ENCODE measurements at places on chromosomes 5 and 9.

GRCh38 chr5:126857472-126858410 is 80.8 kb downstream of the LMNB1 start:
- DNase-seq, result no peak

DNA sequence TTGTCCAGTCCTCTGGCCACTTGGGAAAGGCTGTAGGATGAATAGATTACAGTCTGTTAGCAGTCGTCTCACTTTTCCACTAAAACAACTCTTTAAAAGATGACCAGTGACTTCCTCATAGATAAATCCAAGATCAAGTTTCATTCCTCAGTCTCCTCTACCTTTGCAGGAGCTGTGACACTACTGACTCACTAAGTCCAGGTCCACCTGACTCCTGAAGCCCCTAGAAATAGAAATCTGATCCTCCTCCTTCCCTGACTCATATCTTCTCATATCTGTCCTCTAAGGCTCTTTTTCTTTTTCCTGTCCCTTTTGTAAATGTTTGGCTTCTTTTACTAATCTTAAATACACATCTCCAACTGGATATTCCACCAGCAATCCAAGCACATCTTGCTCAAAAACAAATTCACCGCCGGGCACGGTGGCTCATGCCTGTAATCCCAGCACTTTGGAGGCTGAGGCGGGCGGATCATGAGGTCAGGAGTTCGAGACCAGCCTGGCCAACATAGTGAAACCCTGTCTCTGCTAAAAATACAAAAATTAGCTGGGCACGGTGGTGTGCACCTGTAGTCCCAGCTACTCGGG is 2.6 kb downstream of the CCDC125 start:
- no peak for DNase-seq

DNA sequence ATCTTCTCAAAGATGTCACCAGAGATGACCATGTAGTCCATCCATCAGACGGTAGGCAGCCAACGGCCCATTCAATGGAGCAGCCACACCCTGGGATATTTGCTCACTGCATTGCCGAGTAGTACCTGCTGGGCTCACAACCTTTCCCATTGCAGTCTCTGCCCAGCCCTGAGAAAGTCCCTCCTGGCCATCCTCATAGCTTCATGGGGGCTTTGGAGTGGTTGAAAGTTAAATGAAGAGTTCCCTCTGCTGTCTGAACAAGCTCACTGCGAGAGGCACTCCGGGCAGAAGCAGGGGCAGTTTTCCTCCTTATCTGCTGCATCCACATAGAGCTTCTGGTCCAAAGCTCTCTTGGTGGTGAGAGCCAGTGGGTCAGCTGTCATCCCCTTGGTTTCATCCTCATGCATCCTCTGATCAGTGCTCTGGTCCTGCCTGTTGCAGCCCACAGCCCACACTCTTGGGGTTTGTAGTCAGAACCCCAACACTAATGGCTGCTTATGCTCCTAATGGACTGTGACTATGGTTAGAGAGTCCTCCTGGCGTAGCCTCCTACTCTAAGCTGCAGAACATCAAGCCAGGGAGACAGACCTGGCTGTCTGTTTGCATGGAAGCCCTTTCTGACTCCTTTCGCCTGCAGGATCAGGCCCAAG is 23.3 kb downstream of the TNFSF8 start:
- DNase-seq, result peak; percentile 47

- DNase-seq, result no peak
These were observed 814.2 kb upstream of the ZNF608 start for GRCh38 chr5:125560476-125561225.

GRCh38 chr5:61177716-61178115 is 15.4 kb upstream of the SMIM15 start:
- DNase-seq, result no peak

DNA sequence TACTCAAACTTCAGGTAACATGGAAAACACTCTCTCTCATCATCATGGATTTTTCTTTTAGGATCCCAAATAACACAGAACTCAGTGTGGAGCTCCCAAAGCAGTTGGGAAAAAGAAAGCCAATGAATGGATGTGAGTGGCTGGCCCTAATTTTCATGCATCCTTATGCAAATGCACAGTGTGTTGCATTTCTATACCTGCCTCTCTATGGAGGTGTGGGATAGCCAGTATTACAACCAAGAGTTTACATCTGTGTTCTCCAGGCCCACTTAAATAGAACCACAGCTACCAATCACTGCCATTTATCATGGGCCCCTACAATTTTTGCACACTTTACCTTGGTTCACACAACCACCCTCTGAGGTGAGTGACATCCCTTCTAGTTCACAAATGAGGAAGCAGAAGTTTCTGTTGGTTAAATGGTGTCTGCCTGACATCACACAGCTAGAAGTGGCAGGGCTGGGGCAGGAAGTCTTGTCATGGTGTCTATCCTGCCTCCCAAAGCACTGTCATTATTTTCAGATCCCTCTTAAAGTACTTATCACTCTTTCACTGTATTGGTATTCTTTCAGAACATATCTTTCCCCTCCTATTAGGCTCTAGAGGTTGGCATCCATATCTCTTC is 17.3 kb downstream of the MAMDC2 start:
- DNase-seq, result no peak

- no peak for DNase-seq
These were observed 246.9 kb upstream of the GAS1 start for GRCh38 chr9:87193925-87194868.

GRCh38 chr9:121717141-121717991 is 65.9 kb downstream of the DAB2IP start:
- DNase-seq, result no peak

DNA sequence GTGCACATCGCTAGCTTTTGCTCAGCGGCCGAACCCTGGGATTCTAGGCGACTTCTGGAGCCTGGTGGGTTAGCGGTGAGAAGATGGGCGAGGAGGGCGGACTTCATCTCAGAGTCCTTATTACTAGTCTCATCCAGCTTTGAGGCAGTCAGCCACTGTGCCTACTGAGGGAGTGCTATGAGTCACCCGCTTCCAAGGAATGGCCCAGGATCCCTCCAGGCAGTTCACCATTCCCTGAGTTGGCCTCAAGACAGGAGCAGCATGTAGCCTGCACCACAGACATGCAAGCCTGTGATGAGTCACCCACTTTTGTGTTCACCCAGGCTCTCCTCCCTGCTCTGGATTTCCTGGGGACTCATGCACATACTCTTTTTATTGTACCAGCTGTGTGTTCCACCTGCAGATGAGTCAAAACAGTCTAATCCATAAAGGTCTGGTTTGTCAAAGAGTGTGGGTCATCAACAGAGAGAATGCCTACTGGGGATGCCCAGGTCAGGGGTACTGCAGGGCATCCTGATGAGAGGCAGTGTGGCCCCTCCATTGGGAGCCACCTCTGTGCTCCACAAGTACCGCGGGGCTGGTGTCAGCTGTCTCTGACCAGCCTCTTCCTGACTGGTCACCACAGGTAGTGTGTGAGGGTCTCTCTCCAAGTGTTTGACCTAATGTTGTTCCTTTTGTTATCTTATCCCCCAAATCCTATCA is 20.2 kb downstream of the SLC22A5 start:
- no peak for DNase-seq

DNA sequence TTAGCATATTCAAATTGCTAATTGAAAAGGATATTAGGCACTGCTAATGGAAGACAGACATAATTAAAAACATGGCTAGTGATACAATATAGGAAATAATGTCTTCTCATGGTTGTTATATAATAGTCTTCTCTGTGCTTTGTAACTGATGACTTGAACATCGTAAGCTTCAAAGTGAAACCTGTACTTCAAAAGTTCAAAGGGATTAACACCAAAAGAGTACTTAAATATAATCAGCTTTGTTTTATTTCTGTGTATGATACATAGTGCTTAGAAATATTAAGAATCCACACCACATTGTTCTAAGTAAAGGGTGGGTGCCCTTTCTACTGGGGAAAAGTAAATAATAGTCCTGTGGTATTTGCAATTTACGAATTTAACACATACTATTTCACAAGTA is 75.4 kb upstream of the ITGA1 start:
- no peak for DNase-seq

GRCh38 chr5:163445345-163445744 is 8.0 kb downstream of the CCNG1 start:
- DNase-seq, result no peak

DNA sequence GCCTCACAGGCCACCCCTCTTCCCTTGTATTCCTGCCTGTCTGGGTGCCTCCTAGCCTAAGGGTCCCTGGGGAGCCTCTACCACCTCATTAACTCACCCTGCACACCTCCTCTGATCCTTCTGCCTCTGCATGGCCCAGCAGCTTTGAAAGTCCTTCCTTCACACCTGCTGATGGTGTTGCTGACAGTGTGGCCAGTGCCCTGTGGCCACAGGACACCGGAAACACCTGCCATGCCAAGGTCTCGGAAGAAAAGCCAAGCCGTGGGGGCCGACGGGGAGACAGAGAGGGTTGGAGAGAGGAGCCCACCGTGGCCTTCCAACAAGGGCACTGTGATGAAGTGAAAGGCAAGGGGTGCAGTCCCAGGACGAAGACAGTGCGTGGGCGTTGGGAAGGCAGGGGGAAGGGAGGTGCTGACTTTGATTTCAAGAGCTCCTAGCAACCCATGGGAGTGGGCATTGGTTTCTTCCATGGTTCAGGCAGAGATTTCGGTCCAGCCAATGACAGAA is 4.1 kb downstream of the BTNL9 start:
- DNase-seq, result no peak

GRCh38 chr9:136868644-136869043 is 2.5 kb upstream of the EDF1 start:
- no peak for DNase-seq

- no peak for DNase-seq
These were observed 44.2 kb downstream of the SH3PXD2B start for GRCh38 chr5:172410160-172410559.

GRCh38 chr9:75487856-75488718 is 399.8 kb downstream of the OSTF1 start:
- no peak for DNase-seq

- DNase-seq, result no peak
These were observed 3.0 kb upstream of the CDX1 start for GRCh38 chr5:150163547-150164059.

DNA sequence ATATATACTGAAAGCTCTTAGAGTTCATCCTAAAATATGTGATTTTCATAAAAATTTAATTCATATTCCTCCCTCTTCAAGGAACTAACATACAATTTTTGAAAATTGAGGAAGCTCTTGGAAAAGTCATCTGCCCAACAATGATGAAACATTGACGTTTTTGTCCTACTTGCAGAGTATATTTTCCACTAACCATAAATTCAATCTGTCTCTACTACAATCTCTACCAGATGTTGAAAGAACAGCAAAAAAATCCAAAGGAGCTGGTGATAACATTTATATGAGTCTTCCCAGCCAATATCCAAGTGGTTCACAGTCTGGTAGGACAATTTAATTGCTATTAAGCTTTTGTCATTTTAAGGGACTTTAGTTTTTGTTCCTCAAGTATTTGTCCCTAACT is 81.1 kb upstream of the NR3C1 start:
- DNase-seq, result no peak

GRCh38 chr5:65186646-65187227 is 295.0 kb downstream of the ADAMTS6 start:
- no peak for DNase-seq

DNA sequence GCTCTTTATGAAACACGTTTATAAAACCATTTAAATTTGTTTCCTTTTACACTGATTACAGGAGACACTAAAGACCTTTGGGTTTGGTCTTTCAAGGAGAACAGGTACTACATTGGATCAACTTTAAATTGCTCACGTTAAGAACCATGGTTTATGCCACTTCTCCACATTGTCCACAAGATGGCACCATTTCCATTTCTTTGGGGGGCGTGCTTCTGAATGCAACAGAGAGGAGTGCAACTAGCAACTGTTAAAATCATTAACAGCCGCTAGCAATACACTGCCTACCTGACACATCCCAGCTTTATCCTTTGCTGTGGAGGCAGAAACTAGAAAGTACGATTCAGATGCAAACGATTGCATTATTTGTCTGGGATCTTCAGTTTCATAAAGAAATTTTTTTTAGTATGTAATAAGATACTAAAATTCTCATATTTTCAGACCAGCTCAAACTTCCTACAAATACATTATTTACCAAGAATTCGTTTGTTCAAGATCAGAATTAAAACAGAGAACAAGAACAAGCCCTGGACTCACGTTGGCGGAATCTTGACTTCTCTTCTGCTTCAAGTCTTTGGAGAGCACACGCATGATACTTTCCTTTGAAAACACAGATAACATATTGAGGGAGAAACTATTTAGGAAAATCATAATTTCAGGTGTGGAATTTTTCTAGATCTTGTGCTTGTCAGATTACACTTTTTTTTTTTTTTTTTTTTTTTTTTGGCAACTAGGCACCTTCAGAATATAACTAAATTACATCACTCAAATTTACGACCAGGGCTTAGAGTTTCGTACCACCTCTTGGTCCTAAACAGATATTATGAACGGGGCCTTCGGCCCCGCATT is 702 bp downstream of the CDC20B start:
- DNase-seq, result peak; percentile 66

DNA sequence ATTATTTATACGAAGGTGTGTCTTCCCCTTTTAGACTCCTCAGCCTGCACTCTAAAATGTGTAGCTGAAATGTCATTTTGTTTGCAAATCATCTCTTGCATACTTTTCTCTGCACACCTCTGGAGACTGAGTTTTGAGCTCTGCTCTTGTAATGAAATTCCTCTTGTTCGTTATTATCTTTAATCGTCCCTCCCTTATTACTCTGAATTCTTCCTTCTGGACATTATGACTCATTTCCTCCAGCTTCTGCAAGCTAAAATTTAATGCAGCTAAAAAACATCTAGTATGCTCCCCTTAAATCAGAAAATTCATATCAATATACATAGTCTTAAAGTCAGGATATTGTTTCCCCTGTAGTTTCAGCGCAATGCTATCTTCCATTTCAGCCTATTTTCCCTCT is 13.5 kb downstream of the ISL1 start:
- no peak for DNase-seq

- DNase-seq, result no peak
These were observed 113.3 kb upstream of the LHFPL2 start for GRCh38 chr5:78761840-78762239.

- no peak for DNase-seq
These were observed 62.1 kb upstream of the VLDLR start for GRCh38 chr9:2559192-2560152.

- no peak for DNase-seq
These were observed 508.3 kb upstream of the DAB2 start for GRCh38 chr5:39933061-39933460.

- no peak for DNase-seq
These were observed 74.9 kb downstream of the C9orf152 start for GRCh38 chr9:110133059-110133458.

DNA sequence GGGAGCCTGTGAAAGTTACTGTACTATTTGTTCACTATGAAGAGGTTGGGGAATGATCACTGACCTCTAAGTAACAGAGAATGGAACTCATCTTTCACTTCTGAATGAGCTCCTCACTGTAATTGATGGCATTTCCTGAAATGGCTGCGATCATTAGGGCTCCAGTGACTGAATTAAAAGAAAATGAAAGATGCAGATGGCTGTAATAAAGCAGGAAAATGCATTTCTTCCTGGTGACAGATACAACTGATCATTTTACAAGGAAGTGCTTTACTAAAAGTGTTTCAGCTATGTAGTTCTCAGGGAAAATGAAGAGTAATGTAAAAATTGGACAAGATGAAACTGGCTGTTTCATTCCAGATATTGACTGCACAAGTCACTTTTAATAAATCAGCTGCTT is 1200.6 kb upstream of the NUDT12 start:
- DNase-seq, result no peak
